Muscle of leg (tissue), 16 donors: ENCODE measurements at places on chromosomes 2 and 18. TPM values are rescaled to one million over a fixed set of nuclear protein-coding genes. Genes with fewer than 3 reads are reported as not detected.

DNA sequence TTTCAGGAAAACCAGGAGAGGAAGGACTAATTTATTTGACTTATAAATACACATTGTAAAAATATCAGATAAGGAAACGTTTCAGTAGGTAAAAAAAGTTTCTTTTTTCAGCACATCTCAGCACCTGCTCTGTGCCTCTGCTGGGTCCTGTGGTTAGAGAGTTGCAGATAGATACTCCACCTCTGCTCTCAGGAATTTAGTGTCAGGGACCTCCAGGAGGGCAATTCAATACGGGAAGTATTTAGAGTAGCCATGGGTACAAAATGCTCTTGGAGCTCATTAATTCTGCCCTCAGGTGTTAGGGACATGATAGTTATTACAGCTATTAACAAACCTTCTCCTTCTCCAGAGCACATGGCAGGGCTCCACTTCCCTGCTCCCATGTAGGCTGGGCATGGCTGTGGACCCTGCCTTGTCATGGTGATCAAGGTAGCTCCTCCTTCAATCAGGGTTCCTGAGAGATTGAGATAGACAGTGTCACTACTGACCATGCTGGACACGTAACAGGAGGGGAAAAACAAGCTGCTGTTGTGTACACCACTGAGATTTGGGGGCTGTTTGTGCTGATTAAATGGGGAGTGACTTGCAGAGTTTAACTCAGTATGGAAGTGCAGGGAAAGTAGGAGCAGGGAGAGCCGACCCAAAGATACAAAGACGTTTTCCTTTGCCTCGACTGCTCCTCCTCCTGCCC, 185.6 kb upstream of the COPS8 start:
- DNase-seq: no peak
- H3K36me3 ChIP-seq: no peaks in the 10 kb centered on the region
- no peak overlapping the region for H3K27ac ChIP-seq
- H3K4me1 ChIP-seq: no peaks in the 10 kb centered on the region

GRCh38 chr2:161576421-161576820, 47.8 kb upstream of the SLC4A10 start:
- no peaks in the 10 kb centered on the region for H3K27me3 ChIP-seq
- DNase-seq: no peak
- H3K27ac ChIP-seq: no peak overlapping the region
- H3K4me3 ChIP-seq: no peak overlapping the region
- no peaks in the 10 kb centered on the region for H3K4me1 ChIP-seq
- no peaks in the 10 kb centered on the region for H3K36me3 ChIP-seq

GRCh38 chr2:235668782-235669181, 174.9 kb downstream of the AGAP1 start:
- peaks cover 2% of the 10 kb centered on the region for H3K27me3 ChIP-seq
- H3K27ac ChIP-seq: no peak overlapping the region
- no peak for DNase-seq
- no peaks in the 10 kb centered on the region for H3K36me3 ChIP-seq
- H3K4me3 ChIP-seq: peak overlapping the region; percentile 19

- peaks cover 5% of the 10 kb centered on the region for H3K4me1 ChIP-seq
- no peak overlapping the region for H3K4me3 ChIP-seq
- DNase-seq: no peak
- no peaks in the 10 kb centered on the region for H3K27me3 ChIP-seq
Measured at GRCh38 chr2:99481527-99481926, 8.3 kb downstream of the REV1 start.

GRCh38 chr2:162874412-162874811, 35.8 kb upstream of the KCNH7 start:
- H3K36me3 ChIP-seq: no peaks in the 10 kb centered on the region
- no peaks in the 10 kb centered on the region for H3K4me1 ChIP-seq
- H3K27ac ChIP-seq: no peak overlapping the region
- DNase-seq: no peak
- H3K4me3 ChIP-seq: no peak overlapping the region

DNA sequence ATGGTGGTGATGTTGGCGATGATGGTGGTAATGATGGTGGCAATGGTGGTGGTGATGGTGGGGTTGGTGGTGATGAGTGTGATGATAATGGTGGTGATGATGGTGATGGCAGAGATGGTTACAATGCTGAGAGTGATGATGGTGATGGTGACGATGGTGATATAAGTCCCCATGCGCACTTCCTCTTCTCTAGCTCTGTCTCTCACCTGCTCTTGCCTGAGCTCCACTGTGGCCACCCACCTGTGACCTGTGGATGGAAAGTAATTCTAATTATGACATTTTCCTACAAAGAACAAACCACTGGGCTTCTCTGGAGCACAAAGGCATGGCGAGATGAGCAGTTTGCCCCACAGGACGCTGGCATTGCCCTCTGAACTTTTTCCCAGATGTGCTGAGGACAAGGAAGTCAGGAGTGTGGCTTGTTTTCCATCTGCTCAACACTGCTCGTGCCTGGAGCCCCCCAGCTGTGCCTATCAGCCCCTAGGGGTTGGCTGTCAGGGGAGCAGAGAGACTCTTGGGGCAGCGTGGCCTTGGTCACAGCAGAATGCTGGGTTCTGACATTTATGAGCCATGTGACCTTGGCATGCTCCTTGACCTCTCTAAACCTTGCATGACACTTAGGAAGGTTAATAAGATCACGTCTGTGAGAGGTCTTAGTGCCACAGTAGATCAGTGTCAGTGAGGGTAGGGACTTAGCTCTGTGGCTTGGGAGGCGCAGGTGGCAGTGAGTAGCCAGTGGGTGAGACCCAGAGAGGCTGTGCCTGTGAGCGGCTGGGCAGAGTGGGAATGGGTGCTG, 68.4 kb downstream of the RRM2 start:
- DNase-seq: no peak
- H3K36me3 ChIP-seq: no peaks in the 10 kb centered on the region
- no peak overlapping the region for H3K4me3 ChIP-seq
- H3K4me1 ChIP-seq: peaks cover 27% of the 10 kb centered on the region
- H3K27me3 ChIP-seq: no peaks in the 10 kb centered on the region

DNA sequence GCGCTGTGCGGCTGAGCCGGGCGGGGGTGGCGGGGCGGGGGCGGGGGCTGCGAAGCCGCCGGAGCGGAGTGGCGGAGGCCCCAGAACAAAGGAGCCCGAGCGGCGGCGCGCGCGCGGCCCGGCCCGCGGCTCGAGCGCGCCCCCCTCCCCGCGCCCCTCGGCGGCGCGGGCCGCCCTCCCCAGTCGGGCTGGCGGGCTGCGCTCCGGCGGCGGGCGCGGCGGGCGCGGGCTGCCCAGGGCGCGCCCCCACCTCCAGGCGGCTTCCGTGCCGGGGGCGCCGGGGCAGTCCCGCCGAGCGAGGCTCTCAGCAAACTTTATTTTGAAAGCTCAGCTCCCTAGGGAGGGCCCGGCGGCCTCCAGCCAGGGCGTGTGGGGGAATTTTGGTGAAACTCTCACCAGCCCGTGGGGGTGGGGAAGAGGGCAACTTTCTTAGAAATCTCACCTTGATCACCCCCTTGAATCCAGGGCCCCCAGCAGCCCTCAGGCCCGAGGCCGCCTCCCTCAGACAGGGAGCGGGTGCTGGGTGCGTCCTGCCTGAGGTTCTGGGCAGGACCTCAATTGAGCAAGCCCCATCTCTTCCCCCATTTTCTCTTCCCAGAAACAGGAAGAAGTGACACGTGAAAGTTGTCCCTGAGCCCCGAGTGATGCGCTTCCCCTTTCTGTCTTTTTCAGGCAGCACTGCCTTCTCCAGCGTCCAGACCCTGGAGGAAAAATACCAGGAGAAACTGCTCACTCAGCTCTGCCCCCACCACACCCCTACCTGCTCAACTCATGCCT, 786 bp downstream of the TET3 start:
- H3K27ac ChIP-seq: peak overlapping the region; percentile 47
- peak overlapping the region; percentile 69 for H3K4me3 ChIP-seq
- DNase-seq: peak; percentile 68
- H3K36me3 ChIP-seq: peaks cover 18% of the 10 kb centered on the region
- H3K27me3 ChIP-seq: peaks cover 20% of the 10 kb centered on the region

- no peaks in the 10 kb centered on the region for H3K36me3 ChIP-seq
- no peak overlapping the region for H3K4me3 ChIP-seq
- peaks cover 30% of the 10 kb centered on the region for H3K4me1 ChIP-seq
Measured at GRCh38 chr2:20551945-20552328, 99.0 kb downstream of the HS1BP3 start.

- H3K4me1 ChIP-seq: no peaks in the 10 kb centered on the region
- no peaks in the 10 kb centered on the region for H3K27me3 ChIP-seq
- no peaks in the 10 kb centered on the region for H3K36me3 ChIP-seq
- no peak overlapping the region for H3K4me3 ChIP-seq
- no peak overlapping the region for H3K27ac ChIP-seq
Measured at GRCh38 chr2:211070547-211070946, 514.1 kb downstream of the CPS1 start.

DNA sequence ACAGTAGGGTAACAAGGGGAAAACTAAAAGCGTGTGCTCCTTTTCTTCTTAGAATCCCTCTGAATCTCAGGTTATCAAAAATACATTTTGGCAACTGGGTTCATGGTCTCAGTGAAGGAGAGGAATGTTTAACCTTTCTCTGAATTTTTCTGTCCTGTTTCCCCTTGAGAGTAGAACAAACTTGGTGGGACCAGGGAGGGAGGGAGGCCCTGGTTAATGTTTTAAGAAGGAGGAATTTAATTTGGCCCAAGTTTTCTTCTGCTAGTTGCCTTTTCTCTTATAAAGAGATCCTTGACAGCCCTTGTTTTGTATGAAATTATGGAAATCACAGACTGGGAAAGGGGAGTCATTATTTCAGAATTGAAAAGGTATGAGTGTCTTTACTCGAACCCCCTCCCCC, 12.2 kb upstream of the POU3F3 start:
- H3K36me3 ChIP-seq: no peaks in the 10 kb centered on the region
- peaks cover 55% of the 10 kb centered on the region for H3K27me3 ChIP-seq
- no peak overlapping the region for H3K27ac ChIP-seq
- H3K4me3 ChIP-seq: no peak overlapping the region
- H3K4me1 ChIP-seq: peaks cover 7% of the 10 kb centered on the region
- DNase-seq: no peak

- no peak overlapping the region for H3K27ac ChIP-seq
- H3K4me1 ChIP-seq: no peaks in the 10 kb centered on the region
- no peaks in the 10 kb centered on the region for H3K36me3 ChIP-seq
- H3K4me3 ChIP-seq: no peak overlapping the region
- DNase-seq: no peak
- H3K27me3 ChIP-seq: peaks cover 2% of the 10 kb centered on the region
Measured at GRCh38 chr2:31202833-31203232, 14.5 kb downstream of the CAPN14 start.

GRCh38 chr2:150482667-150483400, 4.6 kb downstream of the RND3 start:
- H3K36me3 ChIP-seq: peaks cover 3% of the 10 kb centered on the region
- H3K4me3 ChIP-seq: no peak overlapping the region
- peaks cover 3% of the 10 kb centered on the region for H3K27me3 ChIP-seq
- no peak for DNase-seq

GRCh38 chr18:2984703-2985261, 28.2 kb downstream of the LPIN2 start:
- no peaks in the 10 kb centered on the region for H3K27me3 ChIP-seq
- H3K4me1 ChIP-seq: peaks cover 8% of the 10 kb centered on the region
- no peak for DNase-seq
- no peak overlapping the region for H3K27ac ChIP-seq

DNA sequence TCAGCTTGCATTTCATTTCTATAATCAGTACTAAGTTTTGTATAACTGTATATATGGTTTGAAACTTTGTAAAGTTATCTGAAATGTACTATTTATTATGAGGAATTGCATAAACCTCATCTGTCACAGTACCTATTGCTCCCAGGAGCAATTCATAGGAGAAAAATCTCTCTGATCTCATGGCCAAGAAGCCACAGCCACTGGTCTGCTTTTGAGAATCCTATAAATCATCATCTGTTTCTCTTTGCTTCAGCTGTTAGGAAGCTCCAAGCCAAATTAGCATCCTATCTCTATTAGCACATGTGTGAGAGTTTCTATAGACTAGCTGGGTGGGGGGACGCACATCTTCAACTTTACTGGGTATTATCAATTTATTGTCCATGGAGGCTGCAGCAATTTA, 210.3 kb downstream of the CYP26B1 start:
- peaks cover 9% of the 10 kb centered on the region for H3K27me3 ChIP-seq
- DNase-seq: peak; percentile 49
- H3K4me1 ChIP-seq: peaks cover 82% of the 10 kb centered on the region

DNA sequence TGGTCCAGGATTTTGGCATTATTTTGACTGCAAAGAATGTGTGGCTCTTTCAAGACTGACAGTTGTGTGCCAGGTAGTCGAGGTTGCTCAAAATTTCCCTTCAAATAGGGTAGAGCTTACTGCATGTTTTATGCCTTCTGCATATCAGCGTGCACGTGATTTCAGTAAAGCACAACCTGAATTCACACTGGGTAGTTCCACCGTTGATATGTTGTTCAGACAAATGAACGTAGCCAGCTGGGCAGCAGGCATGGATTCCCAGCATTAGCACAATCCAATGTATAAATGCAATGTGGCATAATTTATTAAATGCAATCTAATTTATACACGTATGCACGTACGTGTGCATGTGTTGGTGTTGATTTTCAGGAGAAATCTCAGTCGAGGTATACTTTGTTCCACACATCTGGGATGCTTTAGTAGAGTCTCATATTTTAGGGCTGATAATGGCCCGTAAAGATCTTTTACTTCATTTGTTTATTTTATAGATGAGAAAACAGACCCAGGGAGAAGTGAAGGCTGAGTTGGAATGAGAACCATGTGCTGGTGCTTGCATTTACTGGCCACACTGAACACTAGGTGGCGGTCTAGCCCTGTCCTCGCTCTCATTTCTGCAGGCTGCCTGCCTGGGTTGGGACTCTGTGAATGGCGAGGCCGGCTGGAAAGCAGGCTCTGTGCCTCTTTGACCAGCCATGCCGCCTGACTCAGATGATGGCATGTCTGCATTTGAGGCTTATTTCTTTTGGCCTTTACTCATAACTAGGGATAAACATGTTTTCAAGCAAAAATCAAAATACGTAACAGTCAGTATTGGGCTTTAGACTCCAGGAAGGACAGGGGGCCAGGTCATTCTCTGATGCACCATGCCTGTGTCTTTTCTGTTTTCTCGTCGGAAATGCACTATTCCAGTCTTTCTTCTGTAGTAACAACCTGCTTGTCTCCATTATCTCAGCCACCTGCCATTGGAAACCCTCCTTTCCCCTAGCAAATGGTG, 120.4 kb downstream of the RNF144A start:
- H3K27ac ChIP-seq: no peak overlapping the region
- no peaks in the 10 kb centered on the region for H3K4me1 ChIP-seq
- H3K27me3 ChIP-seq: no peaks in the 10 kb centered on the region
- peaks cover 49% of the 10 kb centered on the region for H3K36me3 ChIP-seq

TMEM247 gene
- not detected for total RNA-seq

SERPINB4 gene
- total RNA-seq: not detected

TRIM54 gene
- total RNA-seq: 56.0 TPM

FBXO15 gene
- total RNA-seq: 0.89 TPM

HOXD8 gene
- total RNA-seq: 13.9 TPM

IL36G gene
- 0.31 TPM for total RNA-seq

LOXHD1 gene
- total RNA-seq: 1.3 TPM

ETAA1 gene
- 13.8 TPM for total RNA-seq

PHLPP1 gene
- total RNA-seq: 7.5 TPM

REG1B gene
- total RNA-seq: not detected

FBXO36 gene
- total RNA-seq: 2.8 TPM

GBX2 gene
- total RNA-seq: not detected

PCARE gene
- total RNA-seq: 0.09 TPM

CXCR4 gene
- 23.1 TPM for total RNA-seq

LRRTM4 gene
- 2.3 TPM for total RNA-seq
